ENCODE measurements at places on chromosomes 7 and 10.

DNA sequence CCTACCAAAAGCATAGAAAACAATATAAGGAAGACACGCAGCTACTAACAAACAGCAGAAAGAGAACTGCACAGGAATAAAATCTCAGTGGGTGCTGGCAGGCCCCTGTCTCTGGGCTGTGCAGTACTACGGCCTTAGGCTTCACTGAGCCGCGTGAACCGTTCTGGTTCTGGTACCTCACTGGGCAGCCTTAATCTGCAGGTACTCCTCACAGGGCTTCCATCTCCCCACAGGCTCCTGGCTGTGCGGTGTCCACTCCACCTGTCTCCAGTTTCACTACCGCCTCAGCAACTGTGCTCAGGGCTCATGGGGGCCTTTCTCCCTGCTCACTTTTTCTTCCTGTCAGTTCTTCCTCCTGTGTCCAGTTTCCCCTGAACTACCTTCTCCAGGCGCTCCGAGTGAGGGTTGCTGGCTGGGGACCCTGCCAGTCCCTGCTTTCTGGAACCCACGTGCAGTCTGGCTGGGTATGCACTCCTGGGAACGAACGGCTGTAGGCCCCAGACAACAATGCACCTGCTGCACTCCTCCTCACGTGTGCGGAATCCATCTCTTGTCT, 75.7 kb downstream of the VIPR2 start:
- no peak for DNase-seq

DNA sequence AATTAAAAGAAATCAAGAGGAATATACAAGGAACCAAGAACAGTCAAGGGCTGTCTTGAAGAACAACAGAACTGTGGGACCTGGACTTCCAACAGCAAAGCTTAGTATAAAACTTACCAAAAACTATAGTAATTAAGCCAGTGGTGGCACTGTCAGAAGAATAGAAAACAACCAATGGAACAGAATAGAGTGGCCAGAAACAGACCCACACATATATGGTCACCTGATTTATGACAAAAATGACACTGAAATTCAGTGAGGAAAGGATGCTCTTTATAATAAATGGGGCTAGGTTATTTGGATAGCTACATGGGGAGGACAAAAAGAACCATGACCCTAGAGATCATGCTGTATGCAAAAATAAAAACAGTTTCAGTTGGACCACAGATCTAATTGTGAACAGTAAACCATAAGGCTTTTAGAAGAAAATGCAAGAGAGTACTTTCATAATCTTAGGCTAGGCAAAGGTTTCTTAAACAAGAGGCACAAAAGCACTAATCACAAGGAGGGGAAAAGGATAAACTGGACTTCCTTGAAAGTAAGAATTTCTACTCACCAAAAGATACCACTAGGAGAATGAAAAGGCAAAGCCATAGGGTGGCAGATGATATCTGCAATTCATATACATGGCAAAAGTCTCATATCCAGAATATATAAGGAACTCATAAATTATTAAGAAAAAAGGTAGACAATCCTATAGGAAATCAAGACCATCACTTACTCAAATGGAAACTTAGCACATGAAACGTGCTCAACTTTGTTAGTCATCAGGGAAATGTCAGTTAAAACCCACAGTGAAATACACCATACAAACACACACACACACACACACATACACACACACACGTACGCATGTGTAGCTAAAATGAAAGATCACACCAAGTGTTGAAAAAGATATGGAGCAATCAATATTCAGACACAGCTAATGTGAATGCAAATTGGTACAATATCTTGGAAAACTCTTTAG, 20.8 kb downstream of the HYCC1 start:
- DNase-seq = no peak

- no peak for DNase-seq
These were observed 34.5 kb downstream of the DOCK1 start for GRCh38 chr10:126939706-126940105.

DNA sequence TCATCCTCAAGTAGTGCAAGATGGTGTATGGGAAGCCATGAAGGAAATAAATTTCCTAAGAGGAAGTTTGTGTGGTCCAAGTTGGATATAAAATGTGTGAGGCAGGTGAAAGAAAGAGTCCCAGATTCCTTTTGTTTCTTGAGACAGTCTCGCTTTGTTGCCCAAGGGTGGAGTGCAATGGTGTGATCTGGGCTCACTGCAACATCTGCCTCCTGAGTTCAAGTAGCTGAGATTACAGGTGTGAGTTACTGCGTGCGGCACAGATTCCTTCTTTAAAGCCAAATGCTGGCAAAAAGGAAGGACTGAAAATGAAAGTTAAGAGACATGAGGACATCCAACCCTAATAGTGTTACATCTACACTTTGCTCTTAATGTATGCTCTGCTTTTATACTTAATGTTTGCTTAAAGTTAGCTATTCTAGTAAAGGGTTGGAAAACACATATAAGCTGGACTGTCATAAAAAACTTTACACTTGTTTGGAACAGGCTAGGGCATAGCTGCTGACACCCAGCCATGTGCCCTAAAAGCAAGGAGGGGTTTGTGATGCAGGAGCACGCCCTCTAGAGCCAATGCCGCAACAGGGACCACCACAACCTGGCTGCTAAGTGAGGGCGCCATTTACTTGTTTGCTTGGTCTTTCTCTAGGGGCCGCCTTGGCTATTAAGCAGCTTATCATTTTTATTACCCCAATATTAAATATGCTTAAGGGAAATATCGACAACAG, 34.5 kb downstream of the CLEC2L start:
- DNase-seq = no peak

DNA sequence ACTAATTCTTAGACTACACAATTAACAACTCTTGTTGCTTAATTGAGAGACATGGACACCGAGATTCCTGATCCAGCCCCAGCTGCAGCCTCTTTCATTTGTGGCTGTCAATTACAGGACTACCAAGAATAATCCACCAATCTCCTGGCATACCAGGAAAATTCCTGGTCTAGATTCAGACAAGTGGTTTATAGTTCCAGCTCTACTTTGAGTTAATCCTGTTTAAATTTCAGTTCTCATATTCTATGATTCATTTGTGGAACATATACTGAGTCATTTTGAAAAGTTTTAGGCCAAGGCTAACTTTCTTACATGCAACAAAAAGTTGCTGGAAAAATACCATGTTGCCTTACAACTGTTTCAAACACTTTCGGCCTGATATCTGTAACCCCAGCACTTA, 253.5 kb downstream of the MAGI2 start:
- no peak for DNase-seq

- no peak for DNase-seq
These were observed 5.0 kb upstream of the TBXAS1 start for GRCh38 chr7:139823959-139824521.

DNA sequence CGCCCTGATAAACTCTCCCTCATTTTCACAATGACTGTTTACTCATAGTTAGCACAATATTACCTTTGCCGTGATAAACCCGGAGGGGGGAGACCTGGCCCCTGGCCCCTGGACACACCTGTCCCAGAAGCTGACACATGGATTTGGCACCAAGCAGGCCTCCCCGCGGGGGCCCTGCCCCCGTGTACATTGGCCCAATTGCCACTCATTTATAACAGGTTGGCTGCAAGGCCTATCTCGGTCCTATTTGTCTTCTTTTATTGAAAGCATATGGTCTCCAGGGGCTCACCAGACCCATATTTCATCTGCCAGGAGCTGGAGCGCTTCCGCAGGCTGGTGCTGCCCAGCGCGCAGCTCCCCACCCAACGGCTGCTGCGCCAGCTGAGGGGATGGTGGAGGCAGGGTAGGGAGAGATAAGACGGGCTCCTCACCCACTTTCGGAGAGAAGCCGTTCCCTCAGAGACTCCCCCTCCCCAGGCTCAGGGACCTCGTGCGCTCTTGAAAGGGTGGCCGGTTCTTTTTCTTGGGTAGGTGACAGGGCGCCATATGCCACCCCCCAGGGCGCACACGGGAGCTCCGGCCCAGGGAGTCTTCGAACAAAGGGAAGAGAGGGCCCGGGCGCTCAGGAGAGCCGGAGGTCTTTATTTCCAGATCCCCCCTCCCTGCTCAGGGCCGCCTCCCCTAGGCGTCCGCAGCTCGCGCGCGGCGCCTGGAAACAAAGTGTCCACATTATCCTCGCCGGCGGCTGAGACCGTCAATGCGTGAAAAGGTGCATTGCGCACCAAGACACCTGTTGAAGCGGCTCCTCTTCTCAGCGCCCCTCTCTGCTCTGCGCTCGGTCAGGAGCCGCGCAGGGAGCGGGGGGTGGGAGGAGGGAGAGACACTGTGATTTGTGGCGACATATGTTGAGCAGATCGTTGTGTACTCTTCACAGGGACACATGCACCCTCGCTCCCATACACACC, 4.3 kb upstream of the NEUROG3 start:
- DNase-seq = no peak

DNA sequence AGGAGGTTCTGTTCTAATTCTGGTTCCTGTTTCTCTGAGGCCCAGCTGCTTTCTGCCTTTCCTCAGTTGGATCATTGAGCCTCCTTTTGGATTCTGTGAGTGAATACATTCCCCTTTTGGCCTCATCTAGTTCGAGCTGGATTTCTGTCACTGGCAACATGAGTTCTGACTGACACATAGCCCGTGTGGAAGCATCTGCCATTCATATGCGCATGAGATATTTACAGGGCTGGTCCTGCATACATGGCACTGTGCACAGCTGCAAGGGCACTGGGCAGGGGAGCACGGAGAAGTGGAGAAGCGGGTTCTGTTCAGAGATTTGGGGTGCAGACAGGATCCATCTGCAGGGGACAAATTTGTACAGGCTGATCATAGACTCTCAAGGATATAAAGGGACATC, 352.8 kb downstream of the RPS24 start:
- DNase-seq = no peak

DNA sequence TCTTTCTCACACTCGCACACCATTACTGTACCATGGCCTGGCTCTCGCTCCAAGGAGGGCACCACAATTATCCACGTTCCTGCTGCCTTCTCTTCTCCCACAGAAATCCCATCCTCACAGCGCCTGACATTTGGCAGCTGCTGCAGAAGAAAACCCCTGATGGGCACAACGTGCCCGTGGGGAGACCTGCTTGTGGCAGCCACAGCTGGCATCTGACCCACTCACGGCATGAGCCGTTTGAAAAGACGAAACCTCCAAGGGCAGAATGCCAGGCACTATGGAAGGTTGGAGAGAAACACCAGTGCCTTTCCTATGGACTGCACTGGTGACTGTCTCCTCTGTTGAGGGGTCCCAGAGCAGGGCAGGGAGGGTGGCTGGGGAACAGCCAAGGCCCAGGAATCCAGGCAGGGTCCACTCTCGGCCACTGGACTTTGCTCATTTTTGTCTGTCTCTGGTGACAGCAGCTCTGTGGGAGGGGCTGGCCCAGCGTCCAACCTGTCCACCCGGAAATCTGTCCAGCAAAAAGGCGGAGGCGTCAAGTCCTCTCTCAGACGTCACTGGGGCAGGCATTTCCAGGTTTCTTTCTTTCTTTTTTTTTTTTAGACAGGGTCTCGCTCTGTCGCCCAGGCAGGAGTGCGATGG, 61.0 kb upstream of the MKRN1 start:
- DNase-seq = no peak

- DNase-seq = no peak
These were observed 162.9 kb downstream of the CDK14 start for GRCh38 chr7:90758933-90759562.

DNA sequence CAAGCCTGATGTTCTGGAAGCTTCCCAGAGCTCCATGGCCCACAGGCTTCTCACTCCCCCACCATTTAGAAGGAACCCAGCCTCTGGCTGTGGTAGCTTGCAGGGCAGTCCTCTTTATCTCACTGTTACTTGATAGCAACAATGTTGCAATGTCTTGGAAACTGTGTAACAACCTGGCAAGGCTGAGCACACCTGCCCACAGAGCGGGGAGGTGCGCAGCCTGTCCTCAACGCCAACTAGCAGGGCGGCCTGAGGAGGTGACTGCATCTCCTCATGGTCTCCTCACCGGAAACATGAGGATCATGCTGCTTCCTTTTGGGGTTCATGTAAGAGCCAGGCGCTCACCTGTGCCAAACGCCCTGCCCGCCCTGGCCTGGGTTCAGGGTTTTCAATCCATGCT, 43.7 kb upstream of the INSIG1 start:
- DNase-seq = no peak

- no peak for DNase-seq
These were observed 30.8 kb upstream of the KNDC1 start for GRCh38 chr10:133129071-133129858.

GRCh38 chr7:114182837-114183236, 231.8 kb upstream of the FOXP2 start:
- DNase-seq = no peak

DNA sequence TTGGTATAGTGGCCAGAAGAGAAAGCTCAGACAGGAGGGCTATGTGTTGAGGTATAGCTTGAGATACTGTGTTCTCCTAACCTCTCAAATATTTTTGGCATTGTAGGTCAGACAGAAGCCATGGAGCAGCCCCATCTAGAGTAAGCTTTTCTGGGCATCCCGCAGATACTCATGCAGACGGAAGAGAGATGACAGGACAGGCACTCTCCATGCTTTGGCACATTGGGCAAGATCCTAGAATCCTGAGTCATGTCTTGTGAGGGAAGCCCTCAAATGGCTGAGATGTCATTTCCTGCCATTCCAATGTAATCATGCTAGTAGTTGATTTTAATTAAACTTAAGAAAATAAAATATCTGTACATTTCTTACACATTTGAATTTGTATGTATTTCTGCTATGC, 16.8 kb upstream of the KIF20B start:
- no peak for DNase-seq

DNA sequence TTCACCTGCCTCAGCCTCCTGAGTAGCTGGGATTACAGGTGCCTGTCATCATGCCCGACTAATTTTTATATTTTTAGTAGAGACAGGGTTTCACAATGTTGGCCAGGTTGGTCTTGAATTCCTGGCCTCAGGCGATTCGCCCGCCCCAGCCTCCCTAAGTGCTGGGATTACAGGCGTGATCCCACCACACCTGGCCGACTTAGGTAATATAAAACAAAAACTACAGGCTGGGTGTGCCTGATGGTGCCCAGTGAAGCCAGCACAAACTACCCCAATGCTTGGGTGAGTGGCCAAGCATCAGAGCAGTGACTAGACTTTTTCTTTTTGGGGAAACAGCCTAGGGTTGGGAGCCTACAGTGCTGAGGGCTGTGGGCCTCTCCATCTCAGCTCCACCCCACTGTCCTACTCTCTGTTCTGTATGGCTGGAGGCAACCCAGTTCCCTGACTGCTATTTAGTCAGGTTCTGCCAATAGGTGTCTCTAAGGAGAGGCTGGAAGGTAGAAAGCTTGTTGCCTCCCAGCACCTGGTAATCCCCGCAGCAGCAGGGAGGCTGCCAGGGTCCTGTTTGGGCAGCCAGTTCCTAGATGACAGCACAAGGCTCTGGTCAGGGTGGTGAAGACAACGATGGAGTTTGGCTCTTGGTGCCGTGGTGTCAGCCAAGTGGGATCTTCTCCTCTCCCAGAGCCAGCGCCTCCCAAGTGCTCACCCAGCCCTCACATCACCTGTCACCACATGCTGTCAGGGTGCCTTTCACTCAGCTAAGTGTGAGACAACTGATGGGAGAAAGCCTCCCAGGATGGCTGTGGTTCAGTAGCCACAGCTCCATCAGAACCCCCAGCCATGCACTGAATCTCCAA, 10.4 kb upstream of the NACAD start:
- no peak for DNase-seq
